HT-29 (cell line): ENCODE measurements at places on chromosomes 5 and 9.

GRCh38 chr9:95171001-95171400, 146.5 kb downstream of the FANCC start:
- no peak for DNase-seq

DNA sequence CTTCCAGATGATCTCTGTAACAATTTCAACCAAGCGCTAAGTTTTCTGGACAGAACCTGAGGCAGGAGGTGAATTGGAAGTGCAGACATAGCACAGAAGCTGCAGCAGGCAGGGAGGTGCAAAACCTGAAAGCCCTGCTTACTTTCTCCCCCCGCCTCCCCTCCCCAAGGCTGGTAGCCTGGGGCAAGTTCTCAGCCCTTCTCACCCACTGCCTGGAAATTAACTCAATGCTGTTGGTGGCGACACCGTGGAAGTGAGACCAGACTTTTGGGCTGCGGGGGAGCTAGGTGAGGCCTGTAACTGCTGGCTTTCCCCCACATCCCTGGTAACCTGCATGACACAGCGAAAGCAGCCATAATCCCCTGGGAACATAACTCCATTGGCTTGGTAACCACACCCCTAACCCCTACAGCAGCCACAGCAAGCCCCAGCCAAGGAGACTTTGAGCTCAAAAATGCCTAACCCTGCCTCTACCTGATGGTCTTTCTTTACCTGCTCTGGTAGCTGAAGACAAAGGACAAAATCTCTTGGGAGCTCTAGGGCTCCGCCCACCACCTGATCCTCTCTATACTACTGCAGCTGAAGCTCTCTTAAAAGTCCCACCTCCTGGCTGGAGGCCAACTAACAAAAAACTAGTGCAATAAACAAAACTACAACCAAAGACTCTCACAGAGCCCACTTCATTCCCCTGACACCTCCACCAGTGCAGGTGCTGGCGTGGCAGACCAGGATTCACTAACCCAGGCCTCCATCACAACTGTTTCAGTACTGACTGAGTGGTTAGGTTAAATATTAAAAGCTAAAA, 11.9 kb upstream of the OR13C8 start:
- DNase-seq: no peak

- DNase-seq: no peak
Observed at GRCh38 chr5:173202266-173202875, 32.6 kb downstream of the NKX2-5 start.

GRCh38 chr5:886716-887325, 5.8 kb downstream of the BRD9 start:
- no peak for DNase-seq

- DNase-seq: no peak
Observed at GRCh38 chr5:10536931-10537579, 26.8 kb upstream of the ANKRD33B start.

DNA sequence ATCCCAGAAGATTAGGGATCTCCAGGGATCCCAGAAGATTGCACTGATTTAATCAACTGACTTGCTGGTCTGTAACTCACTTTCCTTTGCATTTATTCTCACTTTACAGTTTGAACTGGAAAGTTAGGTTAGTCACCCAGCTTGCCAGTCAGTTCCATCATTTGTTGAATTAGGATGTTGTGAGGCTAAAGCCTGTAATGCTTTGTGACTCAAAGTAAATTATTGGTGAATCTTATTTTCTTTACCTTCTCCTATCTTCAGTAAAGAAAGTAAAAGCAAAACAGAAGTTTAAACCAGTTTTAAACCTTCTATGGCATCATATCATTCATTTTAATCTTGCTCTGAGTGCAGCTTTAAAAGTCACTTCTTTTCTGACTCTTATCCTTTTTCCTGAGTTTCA, 85.8 kb downstream of the SLC44A1 start:
- DNase-seq: no peak

GRCh38 chr9:18167733-18168132, 306.2 kb upstream of the ADAMTSL1 start:
- DNase-seq: no peak

DNA sequence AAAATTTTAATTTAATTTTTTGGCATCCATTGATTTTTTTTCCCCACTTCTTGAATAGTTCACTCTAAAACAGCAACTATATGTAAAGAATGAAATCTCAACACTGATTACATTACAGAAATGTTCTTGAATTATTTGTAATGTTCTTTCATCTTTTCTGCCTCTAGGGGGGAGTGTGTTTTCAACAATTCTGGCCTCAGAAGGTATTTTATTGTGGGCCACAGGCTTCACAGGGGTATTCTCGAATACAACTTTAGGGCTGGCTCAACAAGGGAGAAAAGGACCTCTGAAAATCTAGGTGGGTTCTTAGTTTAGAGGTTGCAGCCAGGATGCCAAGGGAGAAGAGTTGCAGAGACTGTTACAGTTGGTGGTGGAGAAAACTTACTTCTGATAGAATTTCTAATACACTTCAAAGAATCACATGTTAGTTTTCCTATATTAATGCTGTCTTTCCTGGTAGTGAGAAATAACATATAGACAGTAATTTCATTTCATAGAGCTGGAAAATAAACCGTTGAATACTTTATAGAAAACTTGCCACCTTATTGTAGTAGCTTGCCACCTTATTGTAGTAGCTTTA, 3.6 kb upstream of the NPR3 start:
- DNase-seq: peak; percentile 40

GRCh38 chr9:135447126-135447525, 32.5 kb upstream of the PPP1R26 start:
- no peak for DNase-seq

DNA sequence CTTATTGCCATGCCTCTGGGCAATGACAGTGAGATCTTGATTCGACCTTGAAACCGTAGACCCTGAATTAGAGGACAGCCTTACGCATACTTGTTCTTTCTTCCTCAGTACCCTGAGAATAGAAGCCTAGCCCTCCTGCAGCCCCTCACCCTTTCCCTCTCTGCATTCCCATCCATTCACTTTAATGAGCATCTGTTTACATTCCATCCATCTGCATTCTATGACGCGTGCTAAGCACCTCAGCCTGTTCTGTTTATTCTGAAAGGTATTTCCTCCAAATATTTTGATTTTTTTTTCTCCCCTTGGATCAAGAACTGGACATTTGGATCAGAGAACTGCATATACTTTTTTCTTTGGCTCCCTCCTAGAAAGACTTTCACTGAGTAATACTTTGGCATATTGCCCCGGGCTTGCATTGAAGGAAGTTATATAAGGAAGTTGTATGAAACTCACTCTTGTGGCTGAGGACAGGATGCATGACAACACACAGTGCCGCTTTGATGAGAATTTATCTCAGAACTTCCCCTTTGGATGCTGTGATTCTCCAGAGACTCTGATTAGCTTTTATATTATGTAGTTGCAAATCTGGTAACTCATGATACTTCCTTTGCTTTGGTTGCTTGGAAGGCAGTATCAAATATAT, 15.7 kb downstream of the TMEM8B start:
- peak; percentile 83 for DNase-seq

- no peak for DNase-seq
Observed at GRCh38 chr5:128220841-128221240, 137.3 kb downstream of the SLC12A2 start.

- no peak for DNase-seq
Observed at GRCh38 chr9:131523086-131523388, 8.0 kb downstream of the UCK1 start.

DNA sequence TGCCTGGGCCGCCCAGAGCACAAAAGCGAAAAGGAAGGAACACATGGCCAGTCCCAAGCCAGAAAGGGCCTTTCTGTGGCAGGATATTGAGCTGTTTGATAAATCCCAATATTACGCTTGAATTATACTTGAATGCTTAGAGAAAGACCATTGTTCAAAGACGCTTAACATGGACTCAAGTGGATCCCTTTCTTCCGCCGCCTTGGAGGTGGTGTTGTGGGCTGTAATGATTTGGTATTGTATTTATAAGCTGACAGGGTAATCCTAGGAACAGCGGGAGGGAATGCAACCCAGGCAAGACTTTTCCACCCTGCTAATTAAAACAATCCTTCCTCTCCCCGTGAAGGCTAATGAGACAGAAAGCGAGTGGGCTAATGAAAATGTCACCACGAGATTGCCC, 24.9 kb downstream of the CFAP77 start:
- no peak for DNase-seq

GRCh38 chr5:98503616-98504015, 269.8 kb upstream of the RGMB start:
- DNase-seq: no peak

DNA sequence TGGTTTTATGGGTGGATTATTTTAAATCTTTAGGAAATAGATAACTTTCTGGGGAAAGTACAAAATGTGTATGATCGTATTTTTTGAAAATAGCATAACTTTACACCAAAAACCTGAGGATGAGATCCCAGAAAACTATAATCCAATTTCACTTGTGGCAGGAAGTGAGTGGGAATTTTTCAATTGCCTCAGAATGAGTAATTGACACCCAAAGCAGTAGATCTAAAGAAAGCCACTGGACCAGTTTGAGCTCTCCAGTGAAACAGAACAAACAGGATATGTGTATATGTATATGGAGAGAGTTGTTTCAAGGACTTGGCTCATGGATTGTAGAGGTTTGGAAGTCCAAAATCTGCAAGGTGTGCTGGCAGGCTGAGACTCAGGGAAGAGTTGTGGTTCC, 109.2 kb upstream of the SHB start:
- peak; percentile 19 for DNase-seq

GRCh38 chr5:168693297-168693696, 114.1 kb upstream of the PANK3 start:
- DNase-seq: peak; percentile 25

GRCh38 chr5:32814620-32815019, 103.5 kb downstream of the NPR3 start:
- no peak for DNase-seq

- no peak for DNase-seq
Observed at GRCh38 chr5:153347611-153348010, 142.9 kb upstream of the GRIA1 start.

DNA sequence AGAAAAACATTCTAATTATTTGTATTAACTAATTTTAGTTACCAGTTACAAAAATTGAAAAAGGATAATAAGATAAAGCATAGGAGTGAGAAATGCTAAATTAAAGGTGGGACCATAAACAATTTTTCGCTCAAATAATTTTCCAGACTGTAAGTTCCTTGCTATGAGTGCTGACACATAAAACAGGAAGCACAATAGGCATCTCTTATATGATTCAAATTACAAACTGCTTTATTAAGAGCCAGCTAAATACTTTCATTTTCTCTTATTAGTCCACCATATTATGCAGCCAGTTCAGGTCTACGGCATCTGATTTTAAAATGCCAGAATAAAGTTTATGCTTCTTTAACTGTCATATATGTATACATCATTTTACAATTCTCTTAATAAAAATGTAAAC, 4.4 kb downstream of the RC3H2 start:
- no peak for DNase-seq

GRCh38 chr9:136981588-136982231, 1.1 kb upstream of the LCNL1 start:
- no peak for DNase-seq
